ENCODE measurements at places on chromosomes 3 and 15.

DNA sequence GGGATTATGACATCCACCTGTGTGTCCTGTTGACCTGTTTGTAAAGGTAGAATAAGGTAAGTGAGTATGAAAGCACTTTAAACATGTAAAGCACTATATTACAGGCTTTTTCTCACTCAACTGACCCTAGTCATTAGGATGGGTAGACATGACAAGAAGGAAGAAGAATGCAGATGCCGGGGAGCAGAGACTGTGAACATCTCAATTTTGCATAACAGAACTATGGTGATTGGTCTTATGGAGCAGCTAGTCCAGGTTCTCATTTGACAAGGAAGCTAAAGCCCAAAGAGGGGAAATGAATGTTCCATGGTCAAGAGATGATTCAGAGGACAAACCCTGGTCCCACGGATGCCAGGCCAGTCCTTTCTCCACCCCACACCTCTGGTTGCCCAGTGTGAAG is 200.1 kb upstream of the BCL6 start:
- no peak for DNase-seq

DNA sequence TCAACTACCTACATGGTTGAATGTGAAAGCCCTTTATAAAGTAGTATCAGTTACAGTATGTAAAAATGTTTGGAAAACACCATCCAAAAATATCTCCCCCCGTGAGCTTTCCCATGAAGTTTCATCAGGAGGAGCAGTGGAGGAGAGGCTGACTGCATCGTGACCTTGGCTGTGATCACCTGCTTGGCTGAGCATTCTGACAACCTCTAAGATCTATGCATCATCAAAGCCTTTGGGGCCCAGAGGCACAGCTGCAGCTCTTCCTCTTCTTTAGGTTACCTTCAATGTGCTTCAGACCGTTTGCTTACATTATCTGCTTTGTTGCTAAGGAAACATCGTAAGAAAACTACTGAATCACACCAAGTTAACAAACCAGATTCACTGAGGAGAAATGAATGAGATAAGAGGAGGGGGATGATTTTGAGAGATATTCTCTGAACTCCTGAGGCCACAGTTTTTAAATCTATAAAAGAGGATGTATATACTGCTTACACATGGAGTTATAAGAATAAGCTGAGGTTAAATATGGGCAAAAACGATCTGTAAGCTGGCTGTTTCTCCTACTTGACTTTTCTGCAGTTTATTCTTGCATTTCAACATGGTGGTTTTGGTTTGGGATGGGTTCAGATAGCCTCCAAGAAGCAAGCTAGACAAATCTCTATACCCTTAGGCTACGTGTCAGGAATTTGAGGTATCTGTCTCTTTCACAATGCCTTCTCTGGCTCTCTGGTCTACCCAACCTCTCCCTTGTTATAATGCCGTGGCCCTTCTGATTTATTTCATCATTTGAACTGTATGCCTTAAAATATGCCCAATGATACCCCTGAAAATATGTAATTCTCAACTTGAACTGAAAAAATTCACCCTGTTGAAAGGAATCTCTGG is 4.0 kb downstream of the GCSAM start:
- DNase-seq, result peak; percentile 16

DNA sequence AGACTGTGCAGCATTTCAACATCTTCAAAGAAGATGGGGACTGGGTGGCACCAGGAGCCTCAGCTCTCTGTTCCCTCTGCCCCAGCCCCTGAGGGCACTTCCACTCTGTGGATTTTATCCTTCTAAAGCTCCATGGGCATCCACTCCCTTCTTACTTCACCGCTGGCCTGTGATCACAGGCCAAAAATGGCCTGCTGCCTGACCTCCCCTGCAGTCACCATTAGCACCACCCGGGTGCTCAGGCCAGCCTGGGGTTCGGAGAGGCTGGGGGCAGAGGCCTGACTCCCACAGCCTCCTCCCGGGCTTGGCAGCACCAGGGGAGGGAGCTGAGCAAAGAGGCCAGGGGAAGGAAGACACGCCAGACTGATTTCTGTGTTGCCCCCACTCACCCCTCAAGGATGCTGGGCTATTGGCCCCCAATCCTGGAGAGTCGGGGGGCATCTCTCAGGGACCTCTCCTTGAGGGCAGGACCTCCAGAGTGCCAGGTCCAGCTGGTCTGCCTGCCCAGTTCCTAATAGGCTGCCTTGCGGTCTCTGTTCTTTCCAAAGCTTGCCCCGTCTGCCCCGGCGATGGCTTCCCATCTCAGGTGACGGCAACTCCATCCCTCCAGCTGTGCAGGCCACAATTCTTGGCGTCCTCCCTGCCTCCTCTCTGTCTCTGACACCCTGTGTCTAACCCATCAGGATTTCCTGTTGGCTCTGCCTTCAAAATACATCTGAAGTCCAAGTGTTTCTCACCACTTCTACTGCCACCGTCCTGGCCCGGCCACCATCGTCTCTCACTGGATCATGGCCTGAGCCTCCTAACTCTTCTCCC is 67.1 kb downstream of the EXOG start:
- DNase-seq, result no peak

- DNase-seq, result no peak
Measured at GRCh38 chr3:41176596-41176995, 22.7 kb upstream of the CTNNB1 start.

DNA sequence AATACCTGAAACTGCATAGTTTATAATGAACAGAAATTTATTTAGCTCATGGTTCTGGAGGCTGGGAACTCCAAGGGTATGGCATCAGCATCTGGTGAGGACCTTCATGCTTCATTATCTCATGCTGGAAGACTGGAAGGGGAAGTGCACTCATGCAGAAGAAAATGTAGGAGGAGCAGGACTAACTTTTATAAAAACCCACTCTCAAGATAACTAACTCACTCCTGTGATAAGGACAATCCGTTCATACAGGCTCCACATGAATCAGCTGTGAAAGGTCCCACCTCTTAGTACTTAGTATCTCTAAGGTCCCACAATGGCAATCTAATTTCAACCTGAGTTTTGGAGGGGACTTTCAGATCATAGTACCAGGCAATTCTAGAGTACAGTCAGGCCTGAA is 33.6 kb upstream of the APH1B start:
- no peak for DNase-seq

- no peak for DNase-seq
Measured at GRCh38 chr3:175456466-175456865, 597.3 kb downstream of the NAALADL2 start.

DNA sequence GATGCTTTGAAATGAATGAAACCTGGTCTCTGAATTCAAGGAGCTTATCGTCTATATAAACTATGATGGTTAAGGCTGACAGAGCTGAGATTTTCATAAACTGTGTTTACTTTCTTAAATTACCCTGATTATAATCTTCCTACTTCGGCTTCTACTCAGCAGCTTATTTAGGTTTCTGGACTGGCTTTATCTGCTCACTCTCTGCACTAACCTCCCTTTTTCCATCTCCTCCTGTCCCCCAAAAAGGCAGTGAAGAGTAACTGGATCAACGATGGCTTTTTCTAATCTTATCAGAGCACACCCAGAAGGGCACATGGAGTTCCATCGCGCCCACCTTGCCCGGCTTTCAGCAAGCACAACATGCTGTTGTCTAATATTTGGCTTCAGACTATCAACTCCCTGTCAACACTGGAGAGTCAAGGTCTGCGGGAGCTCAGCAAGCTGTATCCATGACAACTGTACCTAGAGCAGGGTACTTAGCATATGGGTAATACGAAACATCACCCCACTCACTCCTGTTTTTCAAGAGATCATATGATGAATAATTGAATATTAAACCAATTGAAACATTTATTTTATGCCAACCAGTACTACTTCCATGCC is 417.3 kb downstream of the GABRB3 start:
- DNase-seq, result no peak

DNA sequence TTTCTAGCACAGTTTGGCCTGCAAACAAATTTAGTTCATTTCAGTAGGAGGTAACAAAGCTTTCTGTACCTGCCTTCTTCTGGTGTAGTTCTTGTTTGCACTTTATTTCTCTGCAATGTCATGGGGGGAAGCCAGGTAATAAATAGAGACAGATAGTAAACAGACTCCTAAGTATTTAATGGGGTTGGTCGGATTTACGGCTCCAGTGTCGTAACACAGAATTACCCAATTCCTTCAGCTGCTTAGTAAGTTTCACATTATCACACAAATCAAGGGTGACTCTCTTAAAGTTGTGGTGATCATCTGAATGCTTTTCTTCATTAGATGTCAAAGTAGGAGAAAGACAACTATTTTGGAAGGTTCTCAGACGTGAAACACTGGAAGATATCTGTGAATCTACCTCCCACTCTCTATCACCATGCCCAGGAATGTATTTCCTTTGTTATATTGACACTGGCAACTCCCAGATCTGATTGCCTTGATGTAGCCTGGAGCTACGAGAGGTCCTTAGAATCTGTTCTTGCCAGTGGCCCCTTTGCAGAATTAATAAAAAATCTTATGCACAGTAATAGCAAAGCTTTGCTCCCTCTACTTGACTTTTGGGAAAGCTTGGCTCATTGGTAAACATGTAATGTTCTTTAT is 25.0 kb upstream of the TMC3 start:
- no peak for DNase-seq

DNA sequence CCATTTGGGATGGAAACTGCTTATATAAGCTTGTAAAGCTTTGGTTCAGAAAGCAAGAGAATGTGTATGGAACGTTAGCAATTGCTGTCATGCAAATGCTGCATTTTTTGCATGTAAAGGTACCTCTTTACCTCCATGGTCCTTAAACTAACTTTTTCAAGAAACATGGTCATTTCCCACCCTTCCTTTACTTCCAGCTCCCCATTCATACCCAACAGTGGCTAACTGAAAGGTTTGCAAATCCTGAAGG is 84.3 kb downstream of the SMAD3 start:
- no peak for DNase-seq

GRCh38 chr3:69276884-69277283 is 109.0 kb downstream of the FRMD4B start:
- no peak for DNase-seq

DNA sequence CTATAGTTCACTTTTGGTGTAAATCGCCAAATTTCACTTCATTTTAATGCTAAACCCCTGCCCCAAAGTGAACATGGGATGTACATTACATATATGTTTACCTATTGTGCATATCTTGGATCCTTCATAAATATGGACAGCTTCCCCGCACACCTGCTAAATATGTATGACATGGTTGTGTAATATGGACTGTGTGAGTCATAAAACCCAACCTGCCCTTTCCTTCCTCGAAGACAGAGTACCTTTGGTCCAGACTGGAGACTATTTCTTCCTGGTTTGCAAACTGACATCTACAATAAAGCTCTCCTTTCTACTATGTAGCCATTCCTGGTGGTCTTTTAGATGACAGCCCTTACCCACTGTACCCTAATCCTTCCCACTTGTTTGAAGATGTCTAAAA is 12.4 kb downstream of the ACTC1 start:
- no peak for DNase-seq

DNA sequence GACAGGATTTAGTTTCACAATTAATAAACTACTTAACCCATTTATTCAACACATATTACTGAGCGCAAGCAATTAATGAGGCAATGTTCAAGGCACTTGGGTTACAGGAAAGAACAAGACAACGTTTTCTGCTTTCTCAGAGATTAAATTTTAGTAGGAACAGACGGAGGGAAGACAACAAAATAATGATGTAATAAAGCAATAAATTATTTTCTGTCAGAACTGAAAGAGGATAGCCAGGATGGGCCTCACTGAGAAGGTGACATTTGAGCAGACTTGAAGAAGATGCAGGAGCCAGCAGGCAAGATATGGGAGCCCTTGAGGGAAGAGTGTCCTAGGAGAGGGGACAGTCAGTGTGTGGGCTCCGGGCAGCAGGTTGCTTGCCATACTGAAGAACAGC is 11.3 kb upstream of the RPL14 start:
- no peak for DNase-seq

- no peak for DNase-seq
Measured at GRCh38 chr15:47876986-47877385, 159.7 kb downstream of the SEMA6D start.

DNA sequence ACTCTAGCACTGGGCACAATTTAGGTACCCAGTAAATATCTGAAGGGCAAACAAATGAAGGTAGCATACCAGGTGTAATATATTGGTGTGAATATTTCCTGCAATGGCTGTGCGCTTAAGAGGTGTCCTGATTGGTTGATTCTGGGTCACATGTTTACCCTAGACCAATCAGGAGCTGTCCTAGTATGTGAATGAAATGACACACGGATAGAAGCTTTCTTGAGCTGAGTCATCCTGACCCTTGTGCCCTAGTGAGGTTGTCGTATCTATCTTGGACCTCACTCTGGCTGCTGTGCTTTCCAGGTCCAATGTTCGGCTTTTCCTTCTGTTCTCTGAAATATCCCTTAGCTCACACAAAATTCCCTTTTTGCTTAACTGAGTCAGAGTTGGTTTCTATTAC is 58.1 kb upstream of the FOXP1 start:
- no peak for DNase-seq

DNA sequence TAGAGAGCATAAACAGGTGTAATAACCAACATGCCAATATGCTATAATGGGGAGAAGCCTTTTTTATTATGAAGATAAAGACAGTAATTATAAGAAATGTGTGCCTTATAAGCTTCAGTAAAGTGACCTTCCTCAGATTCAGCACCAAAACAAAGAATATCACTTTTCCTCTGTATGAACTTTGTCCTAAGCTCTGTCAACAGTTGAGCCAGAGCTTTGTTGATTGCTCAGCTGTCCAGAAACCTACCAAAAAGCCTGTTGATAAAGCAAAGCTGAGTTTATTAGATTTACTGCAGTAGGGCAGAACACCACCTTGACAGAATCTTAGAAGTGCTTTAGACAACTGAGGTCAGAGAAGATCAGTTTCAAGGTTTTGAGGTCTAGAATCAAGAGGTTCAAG is 635.3 kb downstream of the EDEM1 start:
- no peak for DNase-seq

DNA sequence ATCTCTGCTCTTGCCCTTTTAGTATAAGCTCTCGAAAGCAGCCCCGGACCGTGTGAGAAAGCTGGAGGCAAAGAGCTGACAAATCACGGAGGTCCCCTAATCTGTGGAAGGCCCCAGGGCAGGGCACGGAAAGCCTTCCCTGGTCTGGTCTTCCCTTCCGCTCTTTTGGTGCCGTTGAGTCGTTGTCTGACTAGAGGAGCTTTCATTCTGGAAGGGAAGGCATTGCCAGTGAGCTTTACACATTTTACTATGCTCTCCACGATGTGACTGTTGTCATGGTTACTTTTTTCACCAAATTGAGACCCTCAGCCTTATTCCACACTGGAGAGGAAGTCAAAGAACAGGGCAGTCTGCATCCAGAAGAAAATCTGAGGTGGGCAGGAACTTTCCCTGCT is 71.7 kb downstream of the CYP19A1 start:
- DNase-seq, result no peak

- DNase-seq, result no peak
Measured at GRCh38 chr3:190088890-190089289, 31.8 kb downstream of the P3H2 start.

All from activated T-helper 9 cell treated with anti-CD3 and anti-CD28 coated beads, Interleukin-2, amount 50 U/mL, for 16 hours (primary cell).